G401 (cell line): ENCODE measurements at places on chromosomes 4 and X.
A peak's percentile ranks its signal among the peaks of the same experiment; 100 is the strongest.

GRCh38 chr4:53935780-53936179 lies 128.6 kb downstream of the CHIC2 start:
- no peak for DNase-seq

- DNase-seq: peak; percentile 86
Measured at GRCh38 chr4:77127837-77128621, 29.0 kb upstream of the CCNG2 start.

DNA sequence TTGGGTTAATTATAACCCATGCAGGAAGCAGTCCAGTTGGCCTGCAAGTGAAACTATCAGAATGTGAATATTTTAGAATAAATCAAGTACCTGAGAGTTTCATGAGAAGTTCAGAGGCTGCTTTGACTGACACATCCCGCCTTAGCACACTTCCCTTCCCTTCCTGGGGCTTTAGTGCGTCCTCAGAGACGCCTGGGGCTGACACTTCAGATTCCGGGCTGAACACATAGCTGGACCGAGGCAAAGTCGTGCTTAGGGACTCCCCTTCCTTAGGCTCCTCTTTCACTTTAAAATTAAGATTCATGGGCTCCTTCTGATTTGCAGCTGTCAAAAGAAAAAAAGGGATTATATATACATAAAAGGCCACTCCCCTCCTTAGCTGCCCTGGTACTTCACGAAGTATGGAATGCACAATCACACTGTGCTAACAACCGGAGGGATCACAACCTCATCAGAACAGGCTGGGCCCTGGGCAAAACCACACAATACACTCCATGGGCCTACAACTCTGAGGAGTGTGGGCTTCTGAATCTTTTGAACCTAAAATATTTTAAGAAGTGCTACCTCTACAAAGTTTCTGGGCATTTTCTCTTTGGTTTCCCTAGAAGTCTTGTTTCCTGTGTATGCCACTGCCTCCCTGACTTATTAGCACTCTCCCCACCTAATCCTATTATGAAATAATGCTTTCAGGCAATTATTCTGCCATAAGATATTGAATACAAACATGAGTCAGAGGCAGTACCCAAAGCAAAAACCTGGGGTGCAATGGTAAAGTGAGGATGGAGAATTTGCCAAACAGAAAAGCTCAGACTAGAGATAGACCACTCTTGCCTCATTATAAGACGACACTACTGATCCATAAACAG lies 68.2 kb downstream of the ZNF827 start:
- no peak for DNase-seq

DNA sequence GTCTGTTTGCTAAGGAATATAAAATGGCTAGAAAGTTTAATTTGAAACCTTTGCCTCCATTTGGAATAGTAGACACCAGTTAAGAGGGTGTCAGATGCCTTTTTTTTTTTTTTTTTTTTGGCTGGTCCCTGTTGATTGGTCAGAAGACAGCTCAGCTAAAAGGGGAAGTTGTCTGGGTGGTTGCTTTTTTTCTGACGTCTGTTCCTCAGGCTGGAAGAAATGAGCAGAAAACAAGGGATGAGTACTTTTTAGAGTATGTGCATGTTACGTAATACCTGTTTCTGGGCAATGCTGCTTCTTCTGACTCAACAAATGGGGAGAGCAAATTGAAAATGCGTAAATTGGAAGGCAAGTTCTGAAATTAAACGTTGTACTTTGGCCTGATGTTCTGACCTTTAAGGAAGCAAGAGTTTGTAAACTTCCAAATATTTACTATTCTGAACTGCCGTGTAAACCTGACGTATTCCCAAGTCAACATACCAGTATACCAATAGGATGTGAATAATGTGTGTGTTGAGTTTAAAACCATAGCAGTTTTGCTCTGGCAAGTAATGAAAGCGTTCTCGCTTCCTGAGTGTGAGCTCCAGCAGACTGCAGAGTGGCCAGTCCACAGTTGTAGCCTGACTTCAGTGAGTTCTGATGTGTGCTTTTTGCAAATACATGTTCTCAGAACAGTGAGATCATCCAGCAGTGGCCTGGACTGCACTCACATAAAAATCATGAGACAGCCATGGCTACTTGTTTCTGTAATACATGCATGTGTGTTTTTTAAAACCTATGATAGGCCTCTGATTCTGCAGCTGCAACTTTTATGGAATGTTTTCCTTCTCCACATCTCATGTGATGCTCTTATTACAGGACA lies 1.7 kb downstream of the SAT1 start:
- DNase-seq: no peak

DNA sequence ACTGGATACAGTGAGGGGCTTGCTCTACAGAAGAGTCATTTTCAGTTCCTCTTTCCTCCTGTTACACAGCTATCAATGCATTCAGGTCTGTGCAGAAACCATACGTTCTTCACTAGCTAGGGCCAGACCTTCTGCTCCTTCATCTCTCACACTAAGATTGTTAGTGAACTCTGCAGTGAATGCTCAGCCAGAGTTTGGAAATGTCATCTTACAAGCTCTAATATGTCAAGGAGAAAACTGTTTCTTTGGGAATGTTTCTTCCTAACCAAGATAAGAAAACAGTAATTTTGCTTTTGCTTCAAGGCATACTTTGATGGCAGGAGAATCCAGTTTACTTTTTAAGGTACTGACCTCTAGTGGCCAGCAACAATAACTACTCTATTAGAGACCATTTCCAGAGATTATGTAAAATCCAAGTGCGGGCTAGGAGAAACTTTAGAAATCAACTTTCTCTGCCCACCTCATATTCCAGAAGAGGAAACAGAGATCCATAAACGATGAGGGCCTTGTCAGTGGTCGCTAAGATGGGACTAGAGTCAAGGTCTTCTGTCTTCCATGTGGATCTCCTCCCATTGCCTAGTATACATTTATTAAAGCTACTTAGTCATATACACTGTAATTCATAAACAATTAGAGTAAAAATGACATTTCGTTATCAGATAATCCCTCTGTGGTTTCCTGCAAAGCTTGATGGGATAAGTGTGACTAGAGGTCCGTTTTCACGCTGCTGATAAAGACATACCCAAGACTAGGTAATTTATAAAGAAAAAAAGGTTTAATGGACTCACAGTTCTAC lies 12.1 kb upstream of the CC2D2A start:
- DNase-seq: peak; percentile 81

- no peak for DNase-seq
Measured at GRCh38 chr4:105978684-105979296, 83.5 kb downstream of the NPNT start.

DNA sequence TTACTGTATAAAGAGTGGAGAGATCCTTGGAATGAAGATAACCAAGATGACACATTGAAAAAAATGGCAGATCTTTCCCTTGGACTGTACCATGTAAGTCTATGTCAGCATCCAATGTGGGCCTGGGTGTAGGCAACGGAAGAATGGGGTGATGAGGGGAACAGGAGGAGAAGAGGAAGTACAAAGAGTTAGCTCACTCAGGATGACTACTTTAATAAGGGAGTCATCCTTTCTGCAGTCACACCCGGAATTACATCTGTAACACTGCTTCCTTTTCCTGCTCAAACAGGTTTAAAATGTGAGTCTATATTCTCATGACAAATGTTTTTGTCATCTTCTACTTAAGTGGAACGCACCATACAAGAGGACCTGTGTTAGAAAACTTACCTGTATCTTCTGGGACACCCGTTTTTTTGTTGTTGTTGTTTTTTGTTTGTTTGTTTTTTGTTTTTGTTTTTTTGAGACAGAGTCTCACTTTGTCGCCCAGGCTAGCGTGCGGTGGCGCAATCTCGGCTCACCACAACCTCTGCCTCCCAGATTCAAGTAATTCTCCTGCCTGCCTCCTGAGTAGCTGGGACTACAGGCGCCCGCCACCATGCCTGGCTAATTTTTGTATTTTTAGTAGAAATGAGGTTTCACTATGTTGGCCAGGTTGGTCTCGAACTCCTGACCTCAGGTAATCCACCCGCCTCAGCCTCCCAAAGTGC lies 18.0 kb downstream of the HPSE start:
- DNase-seq: no peak

- DNase-seq: peak; percentile 2
Measured at GRCh38 chrX:39720945-39721344, 376.8 kb downstream of the BCOR start.

DNA sequence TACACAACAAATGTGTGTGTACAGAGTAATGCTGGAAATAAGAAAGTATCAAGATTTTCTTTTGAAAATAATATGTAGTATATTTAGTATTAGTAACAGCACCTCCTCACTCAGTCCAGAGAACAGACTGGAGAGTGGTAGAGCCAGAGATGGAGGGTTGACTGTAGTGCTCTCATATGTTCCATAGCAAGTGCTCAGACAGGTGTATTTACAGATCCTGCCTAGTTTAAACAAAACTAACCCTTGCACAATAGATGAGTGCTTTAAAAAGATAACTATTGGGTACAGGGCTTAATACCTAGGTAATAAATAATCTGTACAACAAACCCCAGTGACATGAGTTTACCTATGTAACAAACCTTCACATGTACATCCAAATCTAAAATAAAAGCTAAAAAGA lies 381.0 kb upstream of the EMCN start:
- DNase-seq: no peak

GRCh38 chr4:91340822-91341221 lies 962.9 kb upstream of the GRID2 start:
- no peak for DNase-seq

DNA sequence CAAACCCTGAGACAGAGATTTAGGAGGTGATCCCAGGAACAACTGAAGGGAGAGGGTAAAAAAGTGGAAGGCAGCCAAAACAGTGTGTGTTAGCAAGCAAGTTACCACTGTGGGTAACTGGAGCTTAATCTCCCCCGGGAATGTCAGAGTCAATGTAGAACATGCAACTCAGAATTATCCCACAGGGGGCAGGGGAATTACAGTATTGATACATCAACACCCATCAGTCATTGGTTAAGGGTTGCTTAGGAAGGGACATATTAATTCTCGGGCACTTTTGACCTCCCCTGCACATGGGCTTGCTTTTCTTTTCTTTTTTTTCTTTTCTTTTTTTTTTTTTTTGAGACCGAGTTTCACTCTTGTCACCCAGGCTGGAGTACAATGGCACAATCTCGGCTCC lies 29.3 kb downstream of the CXorf58 start:
- no peak for DNase-seq

- peak; percentile 86 for DNase-seq
Measured at GRCh38 chrX:74293343-74293946, 10.5 kb upstream of the ZCCHC13 start.
